HAP-1 (cell line): ENCODE measurements at places on chromosomes 7 and 10.

- DNase-seq = no peak
These were observed 73.9 kb upstream of the PTN start for GRCh38 chr7:137417464-137417863.

DNA sequence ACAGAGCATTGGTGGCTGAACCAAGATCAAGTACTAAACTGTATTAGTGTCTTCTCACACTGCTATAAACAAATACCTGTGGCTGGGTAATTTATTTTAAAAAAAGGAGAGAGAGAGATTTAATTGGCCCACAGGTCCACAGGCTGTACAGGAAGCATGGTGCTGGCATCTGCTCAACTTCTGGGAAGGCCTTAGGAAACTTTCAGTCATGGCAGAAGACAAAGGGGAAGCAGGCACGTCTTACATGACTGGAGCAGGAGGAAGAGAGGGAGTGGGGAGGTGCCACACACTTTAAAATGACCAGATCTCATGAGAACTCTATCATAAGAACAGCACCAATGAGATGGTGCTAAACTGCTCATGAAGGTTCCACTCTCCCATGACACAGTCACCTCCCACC, 95.2 kb upstream of the JCAD start:
- DNase-seq = no peak

- no peak for DNase-seq
These were observed 501.0 kb upstream of the SORCS1 start for GRCh38 chr10:107665459-107665858.

DNA sequence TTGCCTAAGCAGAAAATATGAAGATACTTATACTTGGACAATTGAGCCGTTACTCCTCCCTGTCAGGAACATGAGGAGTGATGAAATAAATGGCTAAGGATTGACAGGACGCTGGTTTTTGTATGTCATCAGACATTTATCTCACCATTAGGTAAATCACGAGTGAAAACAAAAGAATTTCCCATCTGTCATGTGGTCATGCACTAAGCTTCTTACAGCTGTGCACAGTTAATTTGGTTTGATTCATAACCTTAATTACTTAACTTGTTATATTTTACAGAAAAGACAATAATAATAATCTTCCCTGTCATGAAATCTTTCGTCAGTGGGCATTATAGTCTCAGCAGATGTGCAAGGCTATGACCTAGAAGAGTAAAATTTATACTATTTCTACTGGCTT, 266.5 kb downstream of the HGF start:
- no peak for DNase-seq

- no peak for DNase-seq
These were observed 322.3 kb downstream of the WDR37 start for GRCh38 chr10:1378473-1378872.

GRCh38 chr7:32179567-32179966, 109.4 kb upstream of the PDE1C start:
- DNase-seq = no peak

- no peak for DNase-seq
These were observed 53.9 kb upstream of the ARL4A start for GRCh38 chr7:12633582-12633981.
